ENCODE measurements at places on chromosomes 4 and X. TPM values are rescaled to one million over a fixed set of nuclear protein-coding genes. Genes with fewer than 3 reads are reported as not detected.

MAPK10 gene
- 69.7 TPM for total RNA-seq

GPC4 gene
- total RNA-seq = 13.1 TPM

UGT2B15 gene
- total RNA-seq = not detected

DNA sequence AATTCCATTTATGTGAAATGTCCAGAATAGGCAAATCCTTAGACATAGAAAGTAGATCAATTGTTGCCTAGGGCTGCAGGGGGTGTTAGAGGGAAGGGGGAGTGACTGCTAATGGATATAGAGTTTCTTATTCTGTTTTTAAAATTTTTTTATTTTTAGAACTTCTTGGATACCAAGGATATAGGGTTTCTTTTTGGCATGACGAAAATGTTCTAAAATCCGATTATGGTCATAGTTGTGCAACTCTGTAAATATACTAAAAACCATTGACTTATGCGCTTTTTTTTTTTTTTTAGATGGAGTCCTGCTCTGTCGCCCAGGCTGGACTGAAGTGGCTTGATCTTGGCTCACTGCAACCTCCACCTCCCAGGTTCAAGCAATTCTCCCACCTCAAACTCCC, 125.2 kb upstream of the USP9X start:
- no peak for ATAC-seq

GRCh38 chr4:41359422-41359775, 102.7 kb downstream of the UCHL1 start:
- ATAC-seq = no peak

GRCh38 chr4:76216975-76217814, 3.6 kb upstream of the SCARB2 start:
- ATAC-seq = no peak

GRCh38 chrX:154717824-154718223, 33.1 kb downstream of the GAB3 start:
- no peak for ATAC-seq

- no peak for ATAC-seq
These were observed 40.0 kb downstream of the ARSD start for GRCh38 chrX:2889045-2889605.

DNA sequence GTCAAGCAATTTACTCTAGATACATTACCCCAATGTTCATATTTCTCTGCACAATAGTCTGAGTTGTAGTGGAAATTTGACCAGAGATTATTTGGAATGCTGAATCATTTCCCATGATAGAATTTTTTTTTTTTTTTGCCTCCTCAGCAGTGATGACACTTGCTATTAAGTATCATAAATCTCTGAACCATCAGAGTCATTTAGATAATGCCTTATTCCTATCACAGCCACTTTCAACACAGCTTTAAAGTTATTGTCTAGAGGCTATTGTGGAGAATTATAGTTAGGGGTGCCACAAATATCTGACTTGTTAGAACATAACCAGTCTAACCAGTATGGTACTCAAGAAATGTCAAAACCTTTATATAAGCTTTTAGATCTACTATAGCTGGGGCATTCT, 79.8 kb downstream of the LCORL start:
- peak; percentile 57 for ATAC-seq

- peak; percentile 65 for ATAC-seq
These were observed 111.9 kb upstream of the TMEM164 start for GRCh38 chrX:109890910-109891502.
